ENCODE measurements at places on chromosomes 4 and X. TPM values are rescaled to one million over a fixed set of nuclear protein-coding genes. Genes with fewer than 3 reads are reported as not detected.

DNA sequence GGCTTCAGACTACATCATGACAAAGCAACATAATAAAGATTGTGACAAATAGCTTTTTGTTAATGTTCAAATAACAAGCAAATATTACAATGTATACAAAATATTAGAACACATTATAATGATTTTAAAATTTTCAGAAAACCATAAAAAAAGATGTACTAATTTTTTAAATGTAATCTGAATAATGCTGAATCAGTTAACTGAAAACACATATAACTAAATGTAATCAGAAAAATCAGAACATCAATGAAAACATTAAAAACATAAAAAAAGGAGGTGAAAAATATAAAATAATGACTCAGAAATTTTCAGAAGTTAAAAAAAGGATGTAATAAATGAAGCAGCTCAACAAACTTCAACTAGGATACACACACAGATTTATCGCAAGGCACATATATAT lies 53.5 kb downstream of the ZNF721 start:
- DNase-seq, result no peak
- no peak overlapping the region for H3K27ac ChIP-seq
- no peak overlapping the region for H3K4me3 ChIP-seq
- peaks cover 69% of the 10 kb centered on the region for H3K36me3 ChIP-seq
- no peaks in the 10 kb centered on the region for H3K27me3 ChIP-seq

DNA sequence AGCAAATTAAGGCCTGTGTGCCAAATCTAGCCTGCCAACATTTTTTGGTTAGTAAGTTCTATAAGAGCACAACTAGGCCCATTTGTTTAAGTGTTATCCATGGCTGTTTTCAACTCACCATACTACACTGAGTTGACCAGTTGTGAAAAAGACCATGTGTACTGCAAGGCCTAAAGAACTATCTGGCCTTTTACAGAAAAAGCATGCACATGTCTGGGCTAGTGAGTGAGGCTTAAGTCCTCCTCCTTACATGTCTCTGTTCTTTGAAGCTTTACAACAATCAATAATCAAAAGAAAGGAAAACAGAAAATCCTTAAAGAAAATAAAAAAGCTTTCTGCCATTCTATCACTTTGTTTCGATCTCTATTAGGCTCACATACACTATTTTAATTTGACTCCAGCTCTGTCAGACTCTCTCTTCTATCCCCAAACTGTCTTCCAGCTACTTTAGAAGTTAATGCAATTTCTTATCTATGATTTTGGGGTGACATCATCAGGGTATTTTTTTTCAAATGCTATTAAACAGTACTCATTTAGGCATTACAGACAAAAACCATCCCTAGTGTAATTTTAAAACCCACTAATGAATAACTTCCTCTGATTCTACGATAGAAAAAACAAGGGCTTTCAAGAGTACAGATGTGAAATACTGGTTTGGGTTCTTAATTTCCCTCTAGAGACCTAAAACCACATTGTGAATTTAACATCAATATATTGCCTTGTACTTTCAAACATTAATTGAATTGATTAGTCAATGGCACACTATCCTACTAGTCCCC lies 161.8 kb downstream of the MAB21L2 start:
- no peaks in the 10 kb centered on the region for H3K4me1 ChIP-seq
- H3K27me3 ChIP-seq, result no peaks in the 10 kb centered on the region
- no peaks in the 10 kb centered on the region for H3K36me3 ChIP-seq
- no peak overlapping the region for H3K27ac ChIP-seq
- no peak overlapping the region for H3K4me3 ChIP-seq
- no peak for DNase-seq

DNA sequence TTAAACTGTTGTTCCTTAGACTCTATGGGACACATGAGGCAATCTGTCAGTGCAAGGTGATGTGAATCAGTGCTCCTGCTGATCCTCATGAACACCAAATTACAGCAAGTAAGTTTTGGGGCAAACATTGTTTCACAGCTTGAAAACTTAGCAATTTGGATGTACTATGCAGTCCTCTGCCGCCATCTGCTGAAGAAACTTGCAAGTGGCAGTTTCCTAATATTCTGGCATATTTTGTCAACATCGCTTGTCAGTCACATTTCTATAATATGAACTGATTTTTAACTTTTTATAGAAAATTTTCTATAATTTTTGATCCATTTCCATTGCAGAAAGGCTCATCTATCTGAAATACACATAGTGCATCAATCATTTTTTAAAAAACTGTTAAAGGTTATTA lies 56.3 kb downstream of the ZAR1 start:
- H3K4me3 ChIP-seq, result no peak overlapping the region
- DNase-seq, result no peak
- H3K4me1 ChIP-seq, result no peaks in the 10 kb centered on the region
- no peaks in the 10 kb centered on the region for H3K36me3 ChIP-seq
- H3K27ac ChIP-seq, result no peak overlapping the region

DNA sequence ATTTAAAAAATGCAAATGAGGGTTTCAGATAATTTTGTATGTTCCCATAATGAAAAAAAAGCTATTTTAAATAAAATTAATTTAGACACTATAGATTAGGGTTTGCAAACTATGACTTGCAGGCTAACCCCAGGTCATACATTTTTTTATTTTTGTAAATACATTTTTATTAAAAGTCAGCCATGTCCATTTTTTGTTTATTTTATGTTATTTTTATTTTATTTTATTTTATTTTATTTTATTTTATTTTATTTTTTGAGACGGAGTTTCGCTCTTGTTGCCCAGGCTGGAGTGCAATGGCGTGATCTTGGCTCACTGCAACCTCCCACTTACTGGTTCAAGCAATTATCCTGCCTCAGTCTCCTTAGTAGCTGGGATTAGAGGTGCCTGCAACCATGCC lies 460.6 kb downstream of the IL15 start:
- H3K4me1 ChIP-seq, result no peaks in the 10 kb centered on the region
- no peak overlapping the region for H3K27ac ChIP-seq
- DNase-seq, result no peak
- no peak overlapping the region for H3K4me3 ChIP-seq
- H3K36me3 ChIP-seq, result no peaks in the 10 kb centered on the region

- H3K36me3 ChIP-seq, result no peaks in the 10 kb centered on the region
- no peak for DNase-seq
- no peak overlapping the region for H3K4me3 ChIP-seq
- H3K27me3 ChIP-seq, result no peaks in the 10 kb centered on the region
- no peak overlapping the region for H3K27ac ChIP-seq
These were observed 1416.1 kb downstream of the RPA4 start for GRCh38 chrX:98299785-98300184.

Gene NSUN7
- 5.3 TPM for total RNA-seq

DNA sequence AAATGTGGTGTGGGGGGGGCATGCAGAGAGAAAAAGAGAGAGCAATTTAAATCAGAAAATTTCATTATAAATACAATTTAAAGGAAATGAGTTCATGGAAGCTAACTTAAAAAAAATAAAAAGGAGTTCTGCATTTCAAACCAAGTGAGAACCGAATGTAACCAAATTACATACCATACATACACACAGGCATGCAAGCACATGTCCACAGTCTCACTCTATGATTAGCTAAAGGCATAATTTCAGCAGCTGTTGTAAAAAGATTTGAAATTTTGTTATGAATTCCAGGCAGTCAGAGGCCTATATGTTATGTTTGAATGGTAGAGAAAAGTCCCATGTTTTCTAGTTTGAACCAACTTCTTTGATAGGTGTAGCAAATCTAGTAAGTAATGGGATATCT lies 611.6 kb upstream of the ADGRL3 start:
- no peaks in the 10 kb centered on the region for H3K27me3 ChIP-seq
- no peaks in the 10 kb centered on the region for H3K36me3 ChIP-seq
- DNase-seq, result no peak

DNA sequence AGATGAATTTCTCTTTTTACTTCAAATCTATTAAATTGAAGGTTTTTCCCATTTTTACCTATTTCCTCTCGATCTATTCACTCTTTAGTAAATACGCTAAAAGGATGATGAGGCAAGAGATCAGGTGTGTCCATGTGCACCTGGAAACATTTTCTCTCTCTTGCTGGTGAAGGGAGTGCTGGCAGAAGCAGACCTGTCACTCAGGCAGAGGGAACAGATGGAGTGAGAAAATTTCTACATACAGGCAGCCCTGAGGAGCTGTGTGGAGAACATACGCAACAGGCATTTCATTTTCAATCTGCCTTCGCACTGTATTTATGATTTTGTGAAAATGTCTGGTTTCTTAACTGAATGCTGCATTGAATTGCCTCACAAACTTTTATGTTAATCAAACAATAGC lies 249.5 kb downstream of the GPM6A start:
- H3K4me3 ChIP-seq, result no peak overlapping the region
- H3K27me3 ChIP-seq, result no peaks in the 10 kb centered on the region
- DNase-seq, result no peak
- no peaks in the 10 kb centered on the region for H3K4me1 ChIP-seq
- no peak overlapping the region for H3K27ac ChIP-seq

Gene COL4A5
- 15.5 TPM for total RNA-seq

Gene GJB1
- total RNA-seq, result 0.67 TPM

Measured in left lung (tissue), 14 donors.